ENCODE measurements at places on chromosomes 7 and 10. TPM values are rescaled to one million over a fixed set of nuclear protein-coding genes. Genes with fewer than 3 reads are reported as not detected.

Gene PLPP4
- total RNA-seq = 0.46 TPM

Gene IGF2BP3
- total RNA-seq = 12.8 TPM

Gene PDGFA
- 24.0 TPM for total RNA-seq

Gene TCAF2
- 2.4 TPM for total RNA-seq

Gene ANKRD61
- not detected for total RNA-seq

Gene INHBA
- total RNA-seq = 38.9 TPM

Gene KCNIP2
- 1.8 TPM for total RNA-seq

Gene CHST3
- 24.7 TPM for total RNA-seq

Gene AKR1C4
- not detected for total RNA-seq

Gene APBB1IP
- total RNA-seq = 2.2 TPM

Gene RAPGEF5
- total RNA-seq = 1.1 TPM

Gene PTF1A
- total RNA-seq = not detected

Gene CPA5
- total RNA-seq = not detected

Gene CAV2
- 47.8 TPM for total RNA-seq

Gene ZKSCAN5
- total RNA-seq = 12.1 TPM

Gene FOXI2
- not detected for total RNA-seq

Gene BLVRA
- 47.0 TPM for total RNA-seq

Gene MICALL2
- 12.5 TPM for total RNA-seq

Gene CCDC136
- 8.5 TPM for total RNA-seq

Gene GDF2
- total RNA-seq = not detected

Gene HYAL4
- not detected for total RNA-seq

Gene KIAA1217
- total RNA-seq = 0.43 TPM

Gene TUBAL3
- not detected for total RNA-seq

Measured in smooth muscle cell of bladder (primary cell).